ENCODE measurements at places on chromosomes 6 and 20.

GRCh38 chr6:78896227-78896626, 28.9 kb downstream of the IRAK1BP1 start:
- DNase-seq = no peak

DNA sequence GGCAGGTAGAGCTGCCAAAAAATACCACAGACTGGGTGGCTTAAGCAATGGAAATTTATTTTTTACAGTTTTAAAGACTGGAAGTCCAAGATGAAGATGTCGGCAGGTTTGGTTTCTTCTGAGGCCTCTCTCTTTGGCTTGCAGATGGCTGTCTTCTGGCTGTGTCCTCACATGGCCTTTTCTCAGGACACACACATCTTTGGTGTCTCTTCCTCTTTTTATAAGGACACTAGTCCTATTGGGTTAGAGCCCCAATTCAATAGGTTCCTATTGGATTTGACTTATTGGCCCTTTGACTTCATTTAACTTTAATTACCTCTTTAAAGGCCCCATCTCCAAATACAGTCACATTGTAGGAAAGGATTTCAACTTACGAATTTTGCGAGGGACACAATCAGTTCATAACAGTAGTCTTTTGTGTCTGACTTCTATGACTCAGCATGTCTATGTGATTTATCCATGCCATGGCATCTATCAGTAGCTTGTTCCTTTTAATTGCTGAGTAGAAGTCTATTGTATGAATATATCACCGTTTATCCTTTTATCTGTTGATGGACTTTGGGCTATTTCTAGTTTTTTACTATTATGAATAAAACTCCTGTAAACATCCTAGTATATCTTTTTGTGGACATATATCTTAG, 11.0 kb upstream of the TCP11 start:
- DNase-seq = no peak

GRCh38 chr6:43092635-43093034, 16.5 kb downstream of the PTK7 start:
- DNase-seq = no peak

DNA sequence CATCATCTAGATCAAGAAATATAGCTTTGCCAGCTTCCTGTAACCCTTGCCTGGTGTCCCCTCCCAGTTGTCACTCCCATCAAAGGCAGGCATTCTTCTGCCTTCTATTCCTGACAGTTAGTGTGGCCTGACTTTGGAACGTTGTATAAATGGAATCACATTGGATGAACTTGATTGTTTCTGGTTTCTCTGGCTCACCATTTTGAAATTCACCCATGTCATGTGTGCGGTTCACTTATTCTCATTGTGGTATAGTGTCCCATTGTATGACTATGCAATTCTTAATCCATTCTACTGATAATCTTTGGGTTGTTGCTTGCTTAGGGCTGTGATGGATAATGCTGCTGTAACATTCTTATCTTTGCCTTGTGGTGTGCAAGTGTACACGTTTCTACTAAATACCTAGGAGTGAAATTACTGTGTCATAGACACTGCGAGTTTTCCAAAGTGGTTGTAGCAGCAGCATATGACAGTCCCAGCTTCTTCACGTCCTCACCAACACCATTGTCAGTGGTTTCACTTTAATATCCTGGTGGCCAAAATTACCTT, 73.2 kb downstream of the VEGFA start:
- no peak for DNase-seq

DNA sequence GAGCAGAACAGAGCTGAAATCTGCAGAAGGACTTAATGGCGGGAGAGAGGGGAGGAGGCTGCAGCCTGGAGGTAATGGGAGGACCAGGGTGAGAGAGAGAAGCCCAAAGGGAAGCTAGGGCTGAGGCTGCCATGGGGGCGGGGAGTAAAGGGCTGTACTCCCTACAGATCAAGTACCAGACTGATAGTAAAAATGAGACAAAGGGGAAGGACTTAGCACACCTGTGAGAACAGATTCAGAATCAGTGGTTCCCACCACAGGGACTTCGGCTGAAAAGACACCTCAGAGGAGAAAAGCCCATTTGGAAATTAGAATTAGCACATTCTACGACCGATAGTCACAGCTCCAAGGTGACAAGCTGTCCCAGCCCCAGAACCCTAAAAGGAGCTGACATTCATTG, 6.4 kb upstream of the TBXT start:
- no peak for DNase-seq

DNA sequence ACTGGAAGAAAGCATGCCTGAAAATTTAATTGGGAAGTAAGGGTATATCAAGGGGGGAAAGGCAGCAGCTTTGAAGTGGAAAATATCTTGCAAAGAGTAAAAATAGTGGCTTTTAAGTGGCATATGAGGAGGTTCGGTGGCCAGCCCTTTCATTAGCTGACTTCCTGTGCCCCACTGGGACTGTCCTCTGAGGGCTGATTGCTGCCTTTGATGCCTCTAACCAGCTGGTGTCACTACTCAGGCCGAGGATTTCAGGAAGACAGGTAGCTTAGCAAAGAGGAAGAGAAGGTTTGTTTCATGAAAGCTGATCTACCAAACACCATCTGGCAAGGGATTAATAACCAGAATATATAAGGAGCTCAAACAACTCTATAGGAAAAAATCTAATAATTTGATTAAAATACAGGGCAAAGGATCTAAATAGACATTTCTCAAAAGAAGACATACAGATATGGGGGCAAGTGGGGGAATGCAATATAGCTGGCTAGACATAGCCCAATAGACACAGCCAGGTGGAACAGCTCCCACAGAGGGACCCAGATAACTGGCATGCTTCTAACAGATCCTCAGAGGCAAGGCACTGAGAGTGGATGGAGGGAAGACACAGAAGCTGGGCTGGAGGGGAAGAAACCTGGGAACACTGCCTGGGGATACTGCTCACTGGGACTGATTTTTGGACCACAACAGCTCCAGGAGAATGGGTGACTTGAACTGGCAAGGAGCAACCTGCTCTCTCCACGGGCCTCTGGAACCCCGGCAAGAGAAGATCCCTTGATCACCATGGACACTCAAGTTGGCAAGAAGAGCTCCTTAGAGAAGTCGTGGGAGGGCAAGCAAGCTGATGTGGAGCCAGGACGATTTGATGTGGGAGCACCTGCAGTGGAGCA, 33.2 kb downstream of the CCN2 start:
- DNase-seq = no peak

DNA sequence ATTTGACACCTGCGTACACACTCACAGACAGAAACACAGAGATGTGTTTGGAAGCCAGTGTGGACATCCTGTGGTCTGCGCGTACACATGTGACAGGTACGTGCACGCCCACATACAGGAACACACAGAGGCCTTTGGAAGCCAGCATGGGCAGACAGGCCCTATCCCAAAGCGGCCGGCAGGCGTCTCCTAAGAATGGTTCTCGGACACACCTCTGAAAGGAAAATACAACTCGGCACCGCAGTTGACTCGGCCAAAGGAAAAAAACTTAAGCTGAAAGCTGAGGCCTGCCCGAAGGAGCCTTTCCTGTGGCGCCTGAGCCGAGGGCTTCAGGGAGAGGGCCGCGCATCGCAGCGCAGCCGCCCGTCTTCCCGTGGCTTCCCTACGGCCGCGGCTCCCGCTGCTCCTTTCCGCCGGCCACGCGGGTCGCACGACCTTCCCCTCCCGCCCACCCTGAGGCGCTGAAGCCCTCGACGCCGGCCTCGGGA, 1.4 kb upstream of the CEP43 start:
- peak; percentile 62 for DNase-seq

DNA sequence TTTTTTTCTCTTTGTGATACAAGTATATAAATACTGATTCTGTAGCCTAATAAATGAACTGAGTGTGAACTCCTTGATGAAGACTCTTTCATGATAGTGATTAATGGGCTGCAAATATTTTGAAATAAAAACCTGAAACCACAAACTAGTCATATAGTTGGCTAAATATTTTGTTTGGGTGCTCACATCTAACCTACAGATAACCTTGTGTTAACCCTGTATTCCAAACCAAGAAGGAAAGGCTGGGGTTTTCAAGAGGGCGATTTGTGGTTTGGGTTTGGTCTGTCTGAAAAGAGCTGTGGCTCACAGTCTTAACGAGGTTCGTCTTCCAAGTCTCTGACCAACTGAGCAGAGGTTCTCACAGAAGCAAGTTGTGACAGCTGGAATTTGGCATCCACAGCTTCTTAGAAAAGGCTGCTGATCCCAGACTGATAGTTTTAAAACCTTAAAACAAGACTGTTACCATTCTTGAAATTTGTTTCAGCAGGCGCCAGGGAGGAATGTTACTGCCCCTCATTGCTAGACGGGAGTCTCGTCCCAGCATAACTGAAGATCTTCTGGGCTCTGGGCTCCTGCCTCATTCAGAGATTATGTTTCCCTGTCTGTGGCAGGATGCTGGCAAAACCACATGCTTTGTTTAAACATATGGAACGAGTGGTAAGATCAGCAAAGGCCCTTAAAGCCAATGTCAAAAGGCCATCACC, 736.4 kb upstream of the MARCKS start:
- peak; percentile 65 for DNase-seq

- no peak for DNase-seq
These were observed 76.2 kb upstream of the MAP3K7 start for GRCh38 chr6:90663106-90663505.

DNA sequence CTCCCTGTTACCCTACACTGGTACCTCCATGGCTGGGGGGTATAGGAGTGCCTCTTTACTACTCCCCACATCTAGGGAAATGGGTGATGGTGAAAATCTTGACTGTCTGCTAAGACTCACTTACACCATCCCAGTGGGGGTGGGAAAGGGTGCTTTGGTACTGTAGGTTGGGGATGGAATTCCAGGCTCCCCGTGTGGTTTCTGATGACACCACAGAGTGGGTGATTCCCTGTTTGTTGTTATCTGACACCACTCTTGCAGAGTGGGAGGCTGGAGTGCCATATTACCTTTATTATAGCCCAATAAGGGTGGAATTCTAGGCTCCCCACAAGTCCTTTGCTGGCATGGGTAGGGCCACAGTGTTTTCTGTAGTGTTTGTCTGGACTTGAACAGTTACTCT, 264.6 kb upstream of the MAN1A1 start:
- DNase-seq = no peak

- no peak for DNase-seq
These were observed 108.6 kb upstream of the SLC2A12 start for GRCh38 chr6:134161041-134161440.

- no peak for DNase-seq
These were observed 24.1 kb downstream of the ZHX3 start for GRCh38 chr20:41293269-41294037.

GRCh38 chr6:133958791-133959190, 5.8 kb downstream of the TBPL1 start:
- no peak for DNase-seq

GRCh38 chr6:143652841-143653331, 24.9 kb upstream of the PHACTR2 start:
- no peak for DNase-seq

DNA sequence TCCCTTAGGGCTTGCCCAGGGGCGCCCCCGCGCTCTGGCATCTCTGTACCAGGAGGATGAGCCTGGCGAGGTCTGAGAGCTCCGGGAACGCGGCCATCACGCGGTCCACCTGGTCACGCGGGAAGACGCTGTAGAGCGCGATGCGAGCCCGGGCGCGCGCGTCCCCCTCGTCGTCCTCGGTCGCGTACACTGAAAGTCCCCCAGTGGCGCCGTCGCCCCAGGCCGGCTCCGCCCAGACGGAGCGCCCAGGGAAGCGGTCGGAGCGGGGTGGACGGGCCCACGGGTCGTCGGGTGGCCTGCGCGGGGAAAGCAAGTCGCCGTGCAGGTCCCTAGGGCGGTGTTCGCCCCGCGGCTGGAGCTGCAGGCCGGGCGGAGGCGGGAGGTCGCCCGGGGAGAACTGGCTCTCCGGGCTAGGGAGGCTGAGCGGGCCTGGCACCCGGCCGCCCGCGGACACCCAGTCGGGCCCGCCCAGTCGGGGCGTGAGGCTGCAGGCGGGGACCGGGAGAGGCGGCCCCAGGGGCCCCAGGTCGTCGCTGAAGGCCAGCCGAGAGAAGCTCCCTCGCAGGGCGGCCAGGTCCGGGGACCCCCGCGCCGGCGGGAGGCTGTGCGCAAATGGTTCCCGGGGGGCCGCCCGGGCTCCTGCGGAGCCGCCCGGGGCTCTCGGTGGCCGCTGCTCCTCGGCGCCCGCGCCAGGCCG, 34.0 kb downstream of the ZC3H12D start:
- no peak for DNase-seq

DNA sequence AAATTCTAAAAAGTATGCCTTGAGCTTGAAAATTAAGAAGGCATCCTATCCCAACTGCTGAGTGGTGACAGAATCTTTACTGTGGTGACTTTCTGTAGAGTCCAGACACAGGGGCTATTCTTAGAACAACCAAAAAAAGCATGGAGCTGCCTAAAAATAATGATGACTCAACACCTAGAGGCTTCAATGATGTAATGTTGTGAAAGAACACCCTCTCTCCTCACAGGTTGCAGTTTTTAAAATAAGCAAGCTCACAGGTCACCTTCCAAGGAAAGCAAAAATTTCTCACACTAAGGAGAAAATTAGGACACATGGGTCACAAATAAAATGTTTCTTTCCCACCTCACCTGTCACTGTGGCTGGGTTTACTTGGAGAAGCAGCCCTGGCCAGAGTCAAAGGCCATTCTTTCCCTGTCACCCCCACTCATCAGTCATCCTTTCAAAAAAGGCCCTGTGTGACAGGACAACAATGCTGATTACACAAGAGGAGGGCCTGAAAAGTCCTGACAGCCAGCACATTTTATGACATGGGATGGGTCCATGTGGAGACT, 53.5 kb downstream of the RCAN2 start:
- no peak for DNase-seq

GRCh38 chr6:99736302-99736701, 129.7 kb downstream of the PRDM13 start:
- DNase-seq = no peak

- no peak for DNase-seq
These were observed 38.2 kb upstream of the FRMD1 start for GRCh38 chr6:168116975-168117899.

DNA sequence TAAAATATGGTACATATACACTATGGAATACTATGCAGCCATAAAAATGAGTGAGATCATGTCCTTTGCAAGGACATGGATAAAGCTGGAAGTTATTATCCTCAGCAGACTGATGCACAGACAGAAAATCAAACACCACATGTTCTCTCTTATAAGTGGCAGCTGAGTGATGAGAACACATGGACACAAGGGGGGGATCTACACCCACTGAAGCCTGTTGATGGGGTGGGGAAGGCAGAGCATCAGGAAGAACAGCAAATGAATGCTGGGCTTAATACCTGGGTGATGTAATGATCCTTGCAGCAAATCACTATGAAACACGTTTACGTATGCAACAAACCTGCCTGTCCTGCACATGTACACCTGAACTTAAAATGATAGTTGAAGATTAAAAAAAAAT, 71.3 kb downstream of the MANEA start:
- no peak for DNase-seq

DNA sequence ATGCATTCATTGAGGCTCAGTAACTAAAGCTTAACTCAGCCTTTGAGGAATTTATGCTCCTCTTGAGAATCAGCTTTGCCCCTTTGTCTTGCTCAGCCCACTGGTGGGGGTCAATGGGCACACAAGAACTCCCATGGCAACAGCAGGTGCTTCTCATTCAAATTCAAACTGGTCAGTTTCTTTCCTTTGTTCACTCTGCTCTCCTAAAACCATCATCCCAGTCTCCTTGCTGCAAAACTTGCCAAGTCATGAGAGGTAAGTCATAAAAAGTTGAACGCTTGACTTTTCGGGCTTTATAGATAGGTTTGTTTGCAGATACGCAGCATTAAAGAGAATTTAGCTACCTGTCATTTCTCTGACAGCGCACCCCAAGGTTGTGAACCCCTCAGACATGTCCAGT, 146.8 kb downstream of the TFAP2A start:
- DNase-seq = no peak
